Fibroblast of skin of left quadriceps (primary cell): ENCODE measurements at places on chromosomes 7 and 10.

DNA sequence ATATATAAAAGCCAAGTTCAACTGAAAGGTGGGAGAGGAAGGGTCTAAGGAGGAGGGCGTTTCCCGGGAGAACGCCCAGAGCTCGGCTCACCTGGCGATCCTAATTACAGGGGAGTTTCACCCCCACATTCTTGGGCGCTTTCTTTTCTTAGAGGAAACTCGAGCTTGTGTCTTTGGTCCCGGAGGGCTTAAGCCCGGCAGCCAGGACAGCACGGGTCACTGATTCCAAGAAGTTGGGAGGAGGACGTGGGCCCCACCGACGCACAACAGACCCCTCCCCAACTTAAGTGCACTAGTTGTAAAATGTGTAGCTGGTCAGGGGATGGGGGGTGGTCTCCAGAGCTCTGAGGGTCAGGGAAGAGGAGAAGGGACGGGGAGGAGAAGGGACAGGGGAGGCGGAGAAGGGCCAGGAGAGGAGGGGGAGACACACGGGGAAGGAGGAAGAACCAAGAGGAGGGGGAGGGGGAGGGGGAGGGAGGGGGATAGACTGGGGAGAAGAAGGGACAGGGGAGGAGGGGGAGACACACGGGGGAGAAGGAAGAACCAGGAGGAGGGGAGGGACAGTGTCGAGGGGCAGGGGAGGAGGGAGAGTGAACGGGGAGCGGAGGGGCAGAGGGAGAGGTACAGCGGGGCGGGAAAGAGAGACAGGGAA is 874 bp downstream of the BAIAP2L1 start:
- no peak for DNase-seq

DNA sequence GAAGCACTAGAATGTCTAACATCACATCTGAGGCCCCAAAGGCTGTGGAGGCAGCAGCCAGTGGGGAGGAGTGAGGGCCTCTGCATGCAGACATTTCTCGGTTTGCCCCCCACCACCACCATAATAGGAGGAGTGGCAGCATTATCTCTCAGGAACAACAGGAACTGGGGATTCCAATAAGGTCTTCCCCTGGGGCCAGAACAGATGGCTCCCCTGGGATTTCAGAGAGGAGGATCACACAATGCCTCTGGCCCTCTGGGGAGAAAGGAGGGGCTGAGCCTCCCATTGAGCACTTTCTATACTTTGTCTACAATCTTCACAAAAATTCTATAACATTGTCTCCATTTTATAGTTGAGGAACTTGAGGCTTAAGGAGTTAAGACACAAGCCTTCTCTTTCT is 61.1 kb downstream of the GRID1 start:
- no peak for DNase-seq

- no peak for DNase-seq
Measured at GRCh38 chr10:121131426-121132265, 280.5 kb downstream of the WDR11 start.

- peak; percentile 44 for DNase-seq
Measured at GRCh38 chr10:11036424-11037011, 18.8 kb downstream of the CELF2 start.

DNA sequence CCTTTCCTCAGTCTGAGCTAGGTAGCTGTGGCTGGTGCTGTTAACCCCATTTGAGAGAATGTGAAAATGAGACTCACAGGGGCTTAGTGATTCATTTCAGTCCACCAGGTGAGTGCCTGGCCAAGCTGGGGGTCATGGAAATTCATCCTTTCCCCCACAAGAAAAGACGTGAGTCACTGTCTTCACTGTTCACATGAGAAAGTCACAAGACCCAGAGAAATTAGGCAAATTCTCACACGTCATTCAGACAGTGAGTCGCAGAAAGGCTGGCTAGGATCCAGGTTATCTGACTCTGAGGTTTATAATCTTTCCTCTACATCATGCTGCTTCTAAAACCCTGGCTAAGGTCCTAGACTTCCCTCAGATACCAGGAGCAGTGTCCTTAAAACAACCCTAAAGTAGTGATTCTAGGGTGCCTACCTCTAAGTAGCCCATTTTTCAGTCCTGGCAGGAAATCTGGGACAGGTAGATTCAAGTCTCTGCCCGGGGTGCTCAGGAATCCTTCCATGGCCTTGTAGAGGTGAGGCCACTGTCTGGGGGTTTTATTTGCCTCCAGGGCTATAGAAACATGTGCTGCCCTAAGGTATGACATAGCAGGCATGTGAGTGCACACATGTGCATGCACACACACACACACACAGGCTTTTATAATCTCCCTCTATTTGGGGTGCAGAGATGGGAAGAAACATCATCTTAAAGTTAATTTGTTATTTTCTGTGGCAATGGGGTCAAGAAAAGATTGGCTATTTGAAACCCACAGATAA is 427.9 kb upstream of the CELF2 start:
- DNase-seq: peak; percentile 86

- no peak for DNase-seq
Measured at GRCh38 chr7:1938788-1939433, 268.8 kb downstream of the ELFN1 start.

- DNase-seq: peak; percentile 70
Measured at GRCh38 chr10:69757553-69758309, 44.0 kb upstream of the COL13A1 start.

- no peak for DNase-seq
Measured at GRCh38 chr10:92747600-92747999, 57.8 kb downstream of the HHEX start.

- DNase-seq: peak; percentile 95
Measured at GRCh38 chr10:70656489-70656888, 15.8 kb upstream of the ADAMTS14 start.

DNA sequence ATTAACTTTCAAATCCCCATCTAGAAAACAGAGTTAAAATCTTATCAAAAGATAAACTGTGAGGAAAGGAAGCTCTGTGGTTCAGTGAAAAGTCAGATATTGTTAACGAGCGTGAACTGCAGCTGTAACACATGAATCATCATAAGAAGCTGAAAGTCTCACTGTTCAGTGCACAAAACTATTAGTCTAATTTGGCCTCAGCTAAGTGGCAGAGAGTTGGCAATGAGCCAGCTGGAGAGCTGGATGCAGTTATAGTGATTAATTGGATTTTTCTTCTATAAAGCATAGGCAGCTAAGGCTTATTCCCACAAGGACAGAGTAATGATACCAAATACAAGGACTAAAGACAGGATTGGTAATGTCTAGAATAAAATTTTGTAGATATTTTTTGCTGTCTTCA is 101.1 kb upstream of the ABCB5 start:
- peak; percentile 30 for DNase-seq

- DNase-seq: no peak
Measured at GRCh38 chr7:100444311-100445278, 8.3 kb upstream of the PPP1R35 start.

- no peak for DNase-seq
Measured at GRCh38 chr7:103794424-103794823, 195.0 kb downstream of the RELN start.

GRCh38 chr10:90947030-90947960 is 26.4 kb upstream of the ANKRD1 start:
- peak; percentile 28 for DNase-seq

DNA sequence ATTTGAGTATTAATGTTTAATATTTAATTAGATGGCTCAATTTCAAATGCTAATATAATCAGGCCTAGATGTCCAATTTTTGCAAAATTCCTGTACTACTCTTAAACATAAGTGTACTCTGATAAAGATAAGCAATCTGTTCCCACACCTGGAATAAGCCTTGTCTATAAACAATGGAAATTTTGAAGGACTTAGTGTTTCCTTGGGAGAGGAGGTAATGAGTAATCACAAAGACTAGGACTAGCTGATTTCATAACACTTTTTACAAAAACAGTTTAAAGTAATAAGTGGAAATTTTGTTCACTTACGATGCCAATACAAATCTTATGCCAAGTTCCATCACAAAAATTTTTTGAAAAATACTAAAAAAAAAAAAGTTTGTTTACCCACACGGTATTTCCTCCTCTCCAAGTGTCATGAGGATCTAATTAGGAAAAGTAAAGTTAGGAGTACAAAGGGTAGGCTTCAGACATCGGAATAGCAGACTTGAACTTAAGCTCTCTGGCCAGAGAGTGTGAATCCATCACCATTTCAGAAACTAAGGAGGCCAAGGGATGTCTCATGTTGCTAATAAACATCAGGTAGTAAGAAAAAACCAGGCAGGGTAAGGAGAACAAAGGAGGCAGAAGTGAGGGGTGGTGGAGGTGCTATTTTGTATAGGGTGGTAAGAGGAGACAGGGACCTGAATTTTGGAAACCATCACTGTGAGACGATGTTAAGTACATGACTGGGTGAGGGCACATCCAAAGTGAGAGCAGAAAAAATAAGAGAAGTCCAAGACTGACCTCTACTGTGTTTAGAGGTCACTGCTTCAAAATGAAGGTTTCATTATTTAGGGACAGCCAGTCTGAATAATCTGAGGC is 61.3 kb downstream of the RAPGEF5 start:
- no peak for DNase-seq

- no peak for DNase-seq
Measured at GRCh38 chr10:34932235-34932634, 117.1 kb upstream of the PARD3 start.

DNA sequence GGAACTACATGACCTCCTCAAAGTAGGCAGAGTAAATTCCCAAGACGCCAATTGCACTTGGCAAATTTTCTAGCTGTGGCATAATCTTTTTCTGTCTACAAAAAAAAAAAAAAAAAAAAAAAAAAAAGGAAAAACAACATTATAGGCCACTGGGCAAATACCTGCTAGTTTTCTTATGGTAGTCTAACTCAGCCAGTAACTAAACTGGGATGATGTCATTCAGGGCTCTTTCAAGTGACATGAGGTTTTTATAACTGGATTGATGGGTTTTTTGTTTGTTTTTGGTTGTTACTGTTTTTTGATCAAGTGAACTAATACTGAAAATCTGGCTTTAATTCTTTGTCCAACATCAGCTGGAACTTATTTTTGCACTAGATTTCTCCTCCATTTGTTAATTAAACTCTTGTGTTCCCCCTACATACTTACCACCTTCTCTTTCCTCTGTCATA is 7.4 kb upstream of the VIM start:
- no peak for DNase-seq

DNA sequence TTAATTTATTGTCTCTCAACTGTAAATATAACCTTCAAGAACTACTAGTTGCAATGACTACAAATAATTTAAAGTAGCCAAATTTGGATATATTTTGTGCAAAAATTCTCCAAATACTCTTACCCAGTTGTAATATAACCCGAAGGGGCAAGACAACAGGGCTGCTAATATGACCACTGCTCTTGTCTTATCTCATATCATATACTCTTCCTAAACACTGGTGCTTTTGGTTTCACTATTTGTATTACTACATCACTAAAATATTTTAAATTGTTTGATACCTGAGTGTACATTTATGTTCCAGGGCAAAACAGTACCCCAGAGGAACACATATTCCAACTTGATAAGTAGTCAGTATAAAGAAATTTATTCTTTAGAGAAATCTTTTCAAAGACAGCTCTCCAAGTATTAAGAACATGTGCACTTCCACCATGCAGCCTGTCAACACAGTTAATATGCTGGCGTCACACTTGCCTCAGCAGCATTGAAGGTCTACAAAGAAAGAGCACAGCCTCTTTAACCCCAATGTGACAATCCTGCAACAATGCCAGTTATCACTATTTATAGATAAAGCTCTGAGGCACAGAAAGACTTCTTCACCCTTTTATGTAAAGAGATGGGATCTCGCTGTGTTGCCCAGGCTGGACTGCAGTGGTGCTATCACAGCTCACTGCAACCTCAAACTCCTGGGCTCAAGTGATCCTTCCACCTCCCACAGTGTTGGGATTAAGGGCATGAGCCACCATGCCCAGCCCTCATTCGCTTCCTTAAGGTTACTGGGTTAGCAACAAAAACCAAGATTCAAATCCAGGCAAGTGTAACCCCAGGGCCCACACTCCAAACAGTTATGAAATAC is 37.8 kb downstream of the RHEB start:
- no peak for DNase-seq
